ENCODE measurements at places on chromosomes 5 and 9. TPM values are rescaled to one million over a fixed set of nuclear protein-coding genes. Genes with fewer than 3 reads are reported as not detected.

COL5A1 gene
- 15.4 TPM for total RNA-seq

CDKN2B gene
- 32.7 TPM for total RNA-seq

DNA sequence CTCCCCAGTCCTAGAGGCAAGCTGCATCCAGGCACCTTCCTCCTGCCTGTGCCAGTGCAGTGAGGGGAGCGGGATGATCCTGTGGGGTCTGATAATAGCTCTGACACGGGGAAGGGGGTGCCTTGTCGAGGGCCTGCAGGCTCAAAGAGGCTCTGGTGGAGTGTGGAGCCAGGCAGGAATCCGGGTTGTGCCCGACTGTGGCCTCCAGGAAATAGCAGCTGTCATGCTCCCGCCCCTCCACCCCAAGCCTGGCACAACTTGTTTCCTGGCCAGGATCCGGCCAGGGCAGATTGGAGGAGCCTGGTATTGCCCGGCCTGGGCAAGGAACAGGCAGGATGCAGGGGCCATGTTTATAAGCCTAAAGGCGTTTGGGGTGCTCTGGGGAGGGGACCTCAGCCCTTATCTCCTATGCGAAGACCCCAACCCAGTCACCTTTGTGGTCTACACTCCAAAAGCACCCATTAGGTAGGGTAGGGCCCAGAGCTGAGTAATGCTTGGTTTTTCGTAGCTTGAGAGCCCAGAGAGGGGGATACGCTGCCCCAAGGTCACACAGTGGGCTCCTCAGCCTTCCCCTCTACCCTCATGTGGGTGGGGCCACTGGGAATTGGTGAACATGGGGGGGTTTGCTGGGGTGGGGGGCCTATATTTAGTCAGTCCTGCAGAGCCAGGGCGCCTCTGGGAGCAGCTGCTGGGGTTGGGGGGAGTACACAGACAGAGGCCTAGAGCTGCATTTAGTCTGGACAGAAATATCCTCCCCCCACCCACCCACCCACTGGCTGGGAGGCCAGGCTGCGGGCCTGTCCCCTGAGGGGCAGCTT lies 12.2 kb downstream of the CXXC5 start:
- H3K36me3 ChIP-seq, result no peaks in the 10 kb centered on the region
- peak; percentile 82 for DNase-seq
- no peak overlapping the region for H3K4me3 ChIP-seq
- H3K27ac ChIP-seq, result peak overlapping the region; percentile 67

GRCh38 chr5:61667525-61668218 lies 335.6 kb downstream of the ZSWIM6 start:
- H3K27me3 ChIP-seq, result no peaks in the 10 kb centered on the region
- H3K4me3 ChIP-seq, result no peak overlapping the region
- DNase-seq, result no peak
- no peaks in the 10 kb centered on the region for H3K36me3 ChIP-seq
- H3K27ac ChIP-seq, result no peak overlapping the region

- H3K4me1 ChIP-seq, result peaks cover 27% of the 10 kb centered on the region
- peaks cover 14% of the 10 kb centered on the region for H3K36me3 ChIP-seq
- H3K27me3 ChIP-seq, result no peaks in the 10 kb centered on the region
- no peak overlapping the region for H3K4me3 ChIP-seq
These were observed 3.2 kb downstream of the SMIM15 start for GRCh38 chr5:61159070-61159469.
